ENCODE measurements at places on chromosomes 1 and 21. TPM values are rescaled to one million over a fixed set of nuclear protein-coding genes. Genes with fewer than 3 reads are reported as not detected.

DNA sequence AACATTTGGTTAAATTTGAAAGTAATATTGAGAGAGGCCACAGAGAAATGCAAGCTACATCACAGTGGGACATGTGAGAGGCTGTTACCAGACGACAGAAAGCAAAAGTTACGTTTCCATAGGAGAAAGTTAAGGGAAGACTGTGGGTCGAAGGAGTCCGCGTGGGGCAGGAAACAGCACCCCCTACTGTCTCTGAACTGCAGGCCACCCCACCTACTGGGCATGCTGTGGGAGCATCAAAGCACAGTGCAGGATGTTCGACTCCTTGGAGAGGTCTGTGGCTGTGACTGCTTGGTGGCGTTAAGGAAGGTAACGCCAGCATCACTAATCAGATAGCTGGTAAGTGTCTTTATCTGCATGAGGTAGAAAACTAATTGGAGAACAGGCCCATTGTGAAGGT, 123.9 kb downstream of the PTBP2 start:
- ATAC-seq: no peak

DNA sequence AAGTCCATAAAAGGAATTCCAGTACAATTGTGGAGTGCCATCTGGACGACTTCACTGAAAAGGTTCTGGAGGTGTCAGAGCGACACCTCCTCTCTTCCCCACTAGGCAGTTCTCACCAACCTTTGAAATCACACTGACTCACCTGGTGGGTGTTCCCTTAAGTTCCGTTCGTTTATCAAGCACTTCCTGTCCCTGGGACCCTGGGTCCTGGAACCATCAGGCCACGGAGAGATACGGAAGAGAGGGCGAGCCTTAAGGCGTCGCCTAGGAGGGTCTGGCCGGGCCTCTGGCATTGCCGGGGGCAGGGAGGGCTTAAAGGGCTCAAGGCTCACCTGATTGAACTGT, 317 bp downstream of the SPAG17 start:
- no peak for ATAC-seq

Gene ITGB2
- total RNA-seq: 10.4 TPM

Gene CCDC27
- total RNA-seq: not detected

GRCh38 chr1:181562395-181562794, 79.1 kb downstream of the CACNA1E start:
- ATAC-seq: no peak

- no peak for ATAC-seq
Measured at GRCh38 chr1:89952605-89953130, 42.2 kb upstream of the ZNF326 start.

Gene TFF2
- not detected for total RNA-seq

GRCh38 chr1:8367571-8368194, 49.8 kb downstream of the SLC45A1 start:
- no peak for ATAC-seq

GRCh38 chr1:10962483-10962882, 50.0 kb upstream of the TARDBP start:
- ATAC-seq: no peak

DNA sequence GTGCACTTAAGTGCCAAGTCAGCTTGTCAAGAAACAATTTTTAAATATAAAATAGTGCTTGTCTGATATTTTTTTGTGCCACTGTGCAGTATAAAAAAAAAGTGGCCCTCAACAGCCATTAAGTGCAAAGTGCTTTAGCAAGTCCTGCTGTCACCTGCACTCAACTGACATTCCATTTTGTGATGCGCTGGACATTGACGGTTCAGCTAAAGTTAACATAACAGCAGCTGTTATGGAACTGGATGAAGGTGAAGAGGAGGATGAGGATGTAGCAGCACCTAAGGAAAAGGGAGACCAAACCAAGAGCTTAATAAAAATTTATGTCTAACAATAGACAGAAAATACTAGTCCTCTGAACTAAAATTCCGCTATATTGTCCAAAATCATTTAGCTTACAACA, 7.3 kb upstream of the RBM34 start:
- no peak for ATAC-seq

Gene IGSF3
- 2.7 TPM for total RNA-seq

DNA sequence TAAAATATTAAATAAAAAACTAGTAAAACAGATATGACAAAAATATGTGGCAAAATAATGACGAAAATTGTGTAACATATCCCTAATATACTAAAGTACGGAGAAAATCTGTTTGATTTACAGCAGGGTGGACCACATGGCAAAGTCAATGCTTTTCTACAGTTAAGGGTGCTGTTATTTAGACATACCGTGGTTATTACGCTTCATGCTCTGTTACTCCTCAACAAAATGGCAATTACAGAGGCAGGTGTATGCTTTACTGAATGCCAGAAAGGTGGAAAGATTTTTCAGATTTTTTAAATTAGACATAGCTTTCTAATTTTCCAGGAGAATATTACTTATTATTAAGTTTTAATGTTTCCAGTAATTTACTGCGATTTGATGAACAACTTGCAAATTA, 343.9 kb upstream of the DPYD start:
- ATAC-seq: no peak

GRCh38 chr1:56400526-56400925, 178.8 kb downstream of the PLPP3 start:
- ATAC-seq: no peak

DNA sequence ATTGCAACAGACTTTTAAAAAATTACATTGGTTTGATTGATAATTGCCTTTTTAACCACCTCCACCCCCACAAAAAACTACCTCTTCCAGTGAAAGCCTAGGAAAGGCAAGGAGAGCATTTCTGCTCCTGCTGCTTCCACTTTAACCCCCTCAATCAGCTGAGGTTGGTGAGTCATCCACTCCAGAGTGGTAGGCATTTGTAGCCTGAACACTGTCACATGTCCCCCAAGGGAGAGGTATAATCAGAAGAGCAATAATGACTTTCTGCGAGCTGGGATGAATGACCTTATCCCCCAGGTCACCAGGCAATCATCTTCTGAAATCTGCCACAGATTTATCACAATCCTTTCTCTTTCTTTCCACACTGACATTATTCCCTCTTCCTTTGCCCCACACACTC, 126.6 kb upstream of the CAMK1G start:
- ATAC-seq: no peak

GRCh38 chr1:96997717-96998116, 276.1 kb downstream of the PTBP2 start:
- no peak for ATAC-seq

- no peak for ATAC-seq
Measured at GRCh38 chr1:186303911-186304310, 71.1 kb downstream of the TPR start.

DNA sequence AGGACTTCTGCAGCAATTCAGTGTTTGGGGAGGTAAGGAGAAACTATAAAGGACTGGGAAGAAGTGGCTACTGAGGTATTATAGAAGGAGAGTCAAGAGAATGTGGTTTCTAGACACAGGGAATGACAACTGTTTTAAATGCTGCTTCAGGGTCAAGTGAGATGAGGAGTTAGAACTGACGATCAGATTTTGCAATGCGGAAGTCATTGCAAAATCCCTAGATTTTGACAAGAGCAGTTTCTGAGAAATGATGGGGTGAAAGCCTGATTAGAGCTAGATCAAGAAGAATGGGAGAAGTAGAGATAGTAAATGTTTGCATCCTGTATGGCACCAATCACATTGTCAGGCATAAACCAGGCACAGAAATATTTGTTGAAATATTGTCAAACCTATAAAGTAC, 4.7 kb upstream of the TSNAX start:
- ATAC-seq: no peak

DNA sequence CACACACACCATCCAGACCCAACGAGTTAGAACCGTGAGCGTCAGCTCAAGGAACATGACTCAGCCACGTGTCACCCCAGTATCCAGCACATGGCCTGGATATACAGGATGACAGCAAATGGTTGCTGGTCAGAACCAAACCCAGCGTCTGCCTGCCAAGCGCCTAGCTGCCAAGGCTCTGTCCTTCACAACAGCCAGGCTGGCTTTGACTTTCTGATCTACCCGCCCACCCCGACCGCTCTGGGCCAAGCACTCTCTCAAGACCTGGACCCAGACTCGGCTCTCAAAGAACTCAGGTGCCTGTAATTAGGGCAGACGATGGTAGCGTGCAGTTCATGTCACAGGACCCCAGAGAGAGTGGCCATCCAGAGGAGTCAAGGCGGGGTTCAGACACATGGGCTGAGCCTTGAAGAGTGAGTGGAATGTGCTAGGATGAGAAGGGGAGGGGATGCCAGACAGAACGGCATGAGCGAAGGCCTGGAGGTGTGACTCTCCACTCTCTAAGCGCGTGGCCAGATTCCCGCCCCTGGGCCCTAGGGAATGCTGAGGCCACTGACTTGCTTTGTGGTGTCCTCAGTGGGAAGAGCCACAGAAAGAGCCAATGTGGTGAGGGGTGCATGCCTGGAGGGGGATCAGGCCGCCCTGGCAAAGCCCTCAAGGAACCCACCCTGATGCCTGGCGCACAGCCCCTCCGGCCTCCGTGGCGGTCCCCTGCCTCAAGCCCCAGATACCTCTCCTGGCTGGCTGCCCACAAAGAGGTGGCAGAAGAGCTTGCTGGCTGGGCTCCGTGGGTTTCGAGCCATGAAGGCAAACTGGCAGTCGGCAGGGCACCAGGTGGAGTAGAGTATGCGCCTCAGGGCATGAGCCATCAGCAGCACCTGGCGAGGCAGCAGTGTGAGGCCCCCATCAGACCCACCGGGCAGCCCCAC, 7.0 kb downstream of the SH2D5 start:
- no peak for ATAC-seq

DNA sequence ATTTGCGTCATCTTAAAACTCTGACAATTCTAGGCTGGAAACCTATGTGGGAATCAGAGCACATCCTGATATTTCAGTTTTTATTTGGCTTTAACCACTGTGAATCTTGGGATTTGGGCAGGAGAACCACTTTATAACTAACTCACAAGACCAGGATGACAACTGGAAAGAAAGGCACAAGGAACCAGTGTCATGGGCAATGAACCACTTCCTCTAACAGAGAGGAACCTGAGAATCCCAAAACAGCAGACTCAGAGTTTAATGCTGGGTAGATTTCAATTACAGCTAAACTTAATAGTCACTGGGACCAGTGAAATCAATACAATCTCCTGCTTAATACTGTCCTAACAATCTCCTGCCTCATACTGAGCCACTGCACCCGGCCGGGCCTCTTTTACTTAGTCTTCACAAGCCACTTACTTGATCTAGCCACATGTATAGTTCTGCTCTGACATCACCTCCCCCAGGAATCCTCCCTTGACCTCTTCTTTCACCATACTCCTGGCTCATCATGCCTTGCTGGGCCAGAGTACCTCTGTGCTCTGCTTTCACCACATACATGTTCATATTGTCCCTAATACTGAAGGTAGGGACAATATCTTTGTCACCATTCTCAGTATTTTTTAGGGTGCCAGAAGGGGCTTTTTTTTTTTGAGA, 20.2 kb upstream of the SLFNL1 start:
- ATAC-seq: no peak

Gene PRR9
- not detected for total RNA-seq

Gene SAMD11
- total RNA-seq: 20.3 TPM
